ENCODE measurements at places on chromosomes 12 and 14.
A peak's percentile ranks its signal among the peaks of the same experiment; 100 is the strongest.

- DNase-seq, result peak; percentile 62
Measured at GRCh38 chr14:57492859-57493258, 798 bp downstream of the CCDC198 start.

DNA sequence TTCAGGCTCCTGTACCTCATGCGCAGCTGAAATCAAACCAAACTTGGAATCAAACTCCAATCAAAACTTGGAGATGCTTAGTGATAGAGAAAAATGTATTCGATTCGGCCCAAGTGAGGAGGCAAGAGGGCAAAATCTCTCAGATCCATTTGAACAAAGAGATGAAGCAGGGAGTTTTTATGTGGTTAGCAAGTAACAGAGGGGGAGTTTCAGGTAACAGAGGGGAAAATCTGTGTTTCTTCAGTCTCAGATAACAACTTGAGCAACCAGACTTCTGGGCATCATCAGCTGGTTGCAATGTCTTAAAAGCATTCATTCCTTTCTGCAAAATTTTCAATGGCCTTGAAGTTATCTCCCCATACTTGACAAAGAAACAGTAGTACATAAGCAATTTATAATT is 245.1 kb upstream of the AVPR1A start:
- no peak for DNase-seq

DNA sequence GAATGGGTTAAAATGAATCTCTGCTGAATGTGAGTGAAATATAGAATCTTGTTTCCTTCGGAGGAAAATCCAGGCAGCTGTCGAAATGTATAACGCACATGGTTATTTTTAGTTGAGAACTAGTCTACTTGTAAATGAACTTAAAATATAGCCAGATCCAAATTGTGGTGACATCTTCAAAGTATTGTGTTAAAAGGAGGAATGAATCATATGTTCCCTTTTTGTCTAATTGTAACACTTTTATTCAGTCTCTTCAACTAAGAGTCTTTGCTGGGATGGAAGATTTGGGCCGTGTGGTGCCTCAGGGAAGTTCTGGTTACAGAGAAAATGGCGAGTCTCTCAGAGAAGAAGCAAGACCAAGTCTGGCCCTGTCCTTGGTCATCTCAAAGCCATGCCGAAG is 82.5 kb downstream of the SLC4A8 start:
- no peak for DNase-seq

DNA sequence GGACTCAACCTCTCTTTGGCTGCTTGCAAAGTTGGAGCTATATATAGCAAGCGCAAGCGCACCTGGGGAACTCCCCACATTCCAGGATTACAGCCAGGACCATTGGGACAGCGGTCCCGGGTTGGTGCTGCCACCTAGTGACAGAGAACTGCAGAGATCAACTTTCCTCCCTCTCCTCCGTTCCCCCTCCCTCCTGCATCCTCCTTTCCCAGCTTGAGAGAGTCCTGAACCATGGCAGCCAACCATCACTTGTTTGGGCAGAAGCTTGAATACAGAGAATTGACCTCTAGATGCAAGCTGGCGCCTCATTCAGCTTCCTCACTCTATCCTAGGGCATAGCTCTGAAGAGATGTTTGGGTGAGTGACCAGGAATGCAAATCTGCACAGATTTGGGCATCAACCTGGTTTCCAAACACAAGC is 17.4 kb upstream of the FLVCR2 start:
- peak; percentile 77 for DNase-seq

- DNase-seq, result peak; percentile 28
Measured at GRCh38 chr12:67034110-67034879, 234.9 kb upstream of the CAND1 start.

- DNase-seq, result no peak
Measured at GRCh38 chr14:104550861-104551728, 28.5 kb upstream of the C14orf180 start.

DNA sequence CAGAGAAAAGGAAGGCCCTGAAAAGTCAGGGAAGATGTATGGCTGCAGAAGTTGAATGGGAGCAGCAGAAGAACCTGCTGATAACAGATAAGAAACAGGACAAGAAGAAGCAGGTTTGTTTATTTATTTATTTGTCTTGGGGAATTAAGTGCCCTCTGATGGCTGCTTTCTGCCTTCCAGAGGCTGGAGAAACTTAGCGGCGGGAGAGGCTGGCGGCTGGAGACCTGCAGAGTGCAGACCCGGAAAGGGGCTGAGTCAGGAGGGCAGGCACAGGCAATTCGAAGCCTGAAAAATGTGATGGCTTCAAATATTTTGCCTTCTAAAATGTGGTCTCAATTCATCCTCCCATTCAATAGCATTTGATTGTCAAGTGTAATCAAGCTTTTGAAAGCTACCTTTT is 168.2 kb upstream of the GZMB start:
- DNase-seq, result no peak

DNA sequence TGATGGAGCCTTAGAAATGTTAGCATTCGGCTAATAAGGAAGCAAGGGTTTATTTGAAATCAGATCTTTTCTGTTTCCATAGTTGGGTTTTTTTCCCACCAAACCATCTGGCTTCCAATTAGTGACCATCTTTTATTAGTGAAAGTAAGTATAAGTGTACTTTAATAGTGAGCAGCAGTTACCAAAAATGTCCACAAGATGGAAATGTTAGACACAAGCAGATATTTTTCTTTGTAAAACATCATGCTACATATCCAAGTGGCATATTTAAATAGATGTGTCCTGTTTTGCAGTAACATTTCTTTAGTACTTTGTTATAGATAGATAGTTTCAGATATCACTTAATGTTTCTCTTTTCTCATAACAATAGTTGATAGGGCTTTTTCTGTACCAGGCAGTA is 28.8 kb downstream of the YEATS4 start:
- DNase-seq, result peak; percentile 75

DNA sequence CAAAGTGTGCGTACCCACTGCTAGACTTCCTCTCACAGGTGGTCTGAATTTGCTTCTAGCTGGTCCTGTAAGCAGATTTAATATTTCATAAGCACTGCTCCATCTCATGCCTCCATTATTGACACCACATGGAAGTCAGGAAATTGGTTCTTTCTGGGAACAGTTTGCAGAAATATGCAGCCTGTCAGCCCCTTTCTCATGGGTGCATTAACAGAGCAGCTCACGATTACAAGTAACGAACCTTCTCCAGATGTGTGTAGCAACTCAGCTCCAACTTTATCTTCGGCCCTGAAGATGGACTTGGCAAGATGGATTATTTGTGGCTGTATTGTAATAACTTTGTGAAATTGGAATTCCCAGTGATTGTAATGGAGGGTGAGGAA is 214.5 kb upstream of the DDHD1 start:
- DNase-seq, result peak; percentile 49

DNA sequence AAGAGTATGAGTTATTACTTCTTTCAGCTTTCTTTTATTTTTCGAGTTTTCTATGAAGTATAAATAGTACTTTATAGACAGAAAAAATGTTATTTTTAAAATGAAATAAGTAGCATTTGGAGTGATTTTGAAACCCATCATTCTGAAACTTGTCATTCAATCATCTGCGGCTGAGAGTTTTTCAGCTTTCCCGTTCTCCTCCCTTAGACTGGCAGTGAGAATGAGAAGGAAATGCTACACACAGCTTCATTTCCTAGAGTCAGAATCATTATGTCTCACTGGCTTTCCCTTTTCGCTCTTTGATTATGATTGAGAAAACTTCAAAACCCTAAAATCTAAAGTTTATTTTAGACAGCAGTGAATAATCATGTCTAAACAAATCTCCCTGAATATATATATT is 33.7 kb upstream of the GNPNAT1 start:
- no peak for DNase-seq

DNA sequence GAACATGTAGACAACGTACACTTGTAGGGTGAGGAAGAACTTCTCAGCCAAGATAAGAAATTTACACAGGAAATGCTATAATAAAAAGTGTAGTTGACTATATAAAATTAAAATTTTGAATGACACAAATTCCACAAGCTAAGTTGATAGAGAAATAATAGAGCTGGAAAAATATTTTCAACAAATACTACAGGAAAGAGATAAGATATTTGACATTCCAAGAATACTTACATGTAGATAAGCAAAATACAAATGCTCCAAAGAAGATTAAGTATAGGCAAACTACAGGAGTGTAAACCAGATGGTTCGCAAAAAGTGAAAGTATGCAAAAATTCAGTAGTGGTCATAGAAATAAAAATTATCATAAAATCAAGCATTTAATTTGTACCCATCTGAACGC is 49.2 kb upstream of the ANP32D start:
- DNase-seq, result peak; percentile 12

GRCh38 chr14:97071177-97071576 is 274.0 kb downstream of the VRK1 start:
- DNase-seq, result no peak

DNA sequence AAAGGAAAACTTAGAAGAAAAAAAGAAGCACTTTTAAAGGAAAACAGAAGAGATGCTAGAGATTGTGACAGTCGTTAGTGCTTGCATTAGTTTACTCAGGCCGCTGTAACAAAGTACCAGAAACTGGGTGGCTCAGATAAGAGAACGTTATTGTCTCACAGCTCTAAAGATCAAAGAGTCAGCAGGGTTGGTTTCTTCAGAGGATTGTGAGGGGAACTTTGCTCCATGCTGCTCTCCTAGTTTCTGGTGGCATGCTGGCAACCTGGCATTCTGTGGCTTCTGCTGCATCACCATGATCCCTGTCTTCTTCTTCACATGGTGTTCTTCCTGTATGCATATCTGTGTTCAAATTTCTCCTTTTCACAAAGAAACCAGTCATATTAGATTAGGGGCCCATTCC is 119.4 kb upstream of the PLEKHA5 start:
- no peak for DNase-seq

DNA sequence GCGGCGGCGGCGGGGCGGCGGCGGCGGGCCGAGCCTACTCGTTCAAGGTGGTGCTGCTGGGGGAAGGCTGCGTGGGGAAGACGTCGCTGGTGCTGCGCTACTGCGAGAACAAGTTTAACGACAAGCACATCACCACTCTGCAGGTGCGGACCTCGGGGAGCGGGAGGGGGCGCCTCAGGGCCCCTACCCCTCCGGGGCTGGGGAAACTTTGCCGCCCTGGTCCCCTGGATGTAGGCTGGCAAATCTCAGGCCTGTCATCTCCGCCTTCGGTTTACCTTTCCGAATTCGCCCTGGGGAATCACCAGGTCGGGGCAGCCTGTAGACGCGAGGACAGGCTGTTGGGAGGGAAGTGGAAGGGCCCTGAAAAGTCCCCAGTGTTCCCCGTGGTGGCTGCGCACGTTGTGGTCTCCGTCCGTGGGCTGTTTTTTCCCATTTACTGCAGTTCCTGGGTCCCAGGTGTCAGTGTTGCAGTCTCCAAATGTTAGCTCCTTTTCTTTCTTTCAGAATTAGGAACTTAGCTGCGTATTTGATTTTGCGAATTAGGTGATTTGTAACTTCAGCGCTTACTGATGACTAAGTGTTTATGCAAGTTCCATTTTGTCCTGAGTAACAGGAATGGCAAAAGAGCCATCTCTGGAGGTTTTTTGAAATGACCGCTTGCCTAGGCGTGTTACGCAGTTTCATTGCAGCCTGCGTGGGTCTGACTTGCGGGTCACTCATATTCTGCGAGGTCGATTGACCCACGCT is 656 bp downstream of the RAB21 start:
- DNase-seq, result peak; percentile 73

GRCh38 chr14:70981000-70981952 is 74.0 kb downstream of the PCNX1 start:
- peak; percentile 18 for DNase-seq

GRCh38 chr12:93050026-93050747 is 121.1 kb upstream of the EEA1 start:
- DNase-seq, result peak; percentile 45

DNA sequence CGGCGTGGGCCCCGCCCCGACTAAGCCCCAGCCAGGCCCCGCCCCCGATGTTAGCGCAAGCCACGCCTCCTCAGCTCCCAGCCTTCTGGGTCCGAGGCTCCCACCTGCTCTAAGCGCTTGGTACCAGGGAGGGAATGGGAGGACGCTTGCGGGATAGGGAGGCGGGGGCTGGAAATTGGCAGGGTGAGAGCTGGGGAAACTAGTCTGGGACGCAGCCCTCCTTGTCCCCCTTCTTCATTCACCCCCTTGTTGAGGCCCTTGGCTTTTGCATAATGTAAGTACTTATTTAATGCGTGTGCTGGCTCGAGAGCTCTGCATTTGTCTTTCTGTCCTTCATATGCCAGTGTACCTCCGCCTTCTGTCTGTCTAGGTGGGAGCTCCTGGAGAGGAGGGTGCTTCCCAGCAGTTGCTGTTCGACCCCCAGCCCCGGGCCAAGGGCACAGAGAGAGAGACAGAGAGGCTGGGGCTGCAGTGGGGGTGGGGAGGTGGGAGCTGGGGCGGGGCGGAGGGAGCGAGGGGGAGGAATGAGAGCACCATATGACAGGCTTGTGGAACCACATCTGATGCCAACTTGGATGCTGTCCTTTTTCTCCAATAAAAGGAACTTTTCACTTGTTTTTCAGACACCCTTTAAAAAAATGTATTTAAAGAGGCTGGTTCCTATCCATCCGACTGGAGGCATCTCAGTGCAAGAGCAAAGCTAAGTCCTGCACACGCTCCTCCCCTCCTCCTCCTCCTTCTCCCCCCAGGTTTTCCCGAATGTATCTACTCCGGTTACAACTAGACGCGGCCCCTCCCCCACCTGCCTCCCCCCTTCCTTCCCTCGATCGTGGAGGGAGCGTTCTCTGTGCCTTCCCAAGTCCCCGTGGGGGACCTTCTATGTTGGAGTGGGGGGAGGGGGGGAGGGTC is 25.6 kb upstream of the MAP1LC3B2 start:
- peak; percentile 79 for DNase-seq

- peak; percentile 64 for DNase-seq
Measured at GRCh38 chr12:8609061-8609570, 3.5 kb downstream of the AICDA start.

GRCh38 chr12:87931812-87932211 is 97.4 kb downstream of the C12orf50 start:
- peak; percentile 51 for DNase-seq

GRCh38 chr12:58465418-58465817 is 454.9 kb downstream of the LRIG3 start:
- no peak for DNase-seq

GRCh38 chr12:113007166-113007565 is 28.8 kb downstream of the OAS2 start:
- peak; percentile 69 for DNase-seq

GRCh38 chr12:81492131-81492720 is 266.9 kb downstream of the PPFIA2 start:
- peak; percentile 34 for DNase-seq

GRCh38 chr12:95083938-95084337 is 10.5 kb upstream of the NR2C1 start:
- peak; percentile 51 for DNase-seq

DNA sequence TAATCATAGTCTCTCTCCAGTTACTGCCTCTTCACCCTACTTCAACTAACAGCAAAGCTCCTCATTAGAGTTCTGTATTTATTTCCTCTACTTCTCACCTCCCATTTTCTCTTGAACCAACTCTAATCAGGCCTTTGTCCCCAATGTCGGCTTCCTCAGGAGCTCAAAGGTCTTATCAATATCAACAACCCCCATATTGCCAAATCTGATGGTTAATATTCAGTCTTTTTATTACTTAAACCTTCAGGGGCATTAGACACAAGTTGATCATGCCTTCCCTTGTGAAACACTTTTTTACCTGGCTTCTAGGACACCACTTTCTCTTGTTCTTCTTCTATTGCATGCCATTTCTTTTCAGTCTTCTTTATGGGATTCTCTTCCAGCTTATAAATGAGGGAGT is 509.0 kb downstream of the NELL2 start:
- no peak for DNase-seq
